Activated CD4-positive, alpha-beta T cell treated with anti-CD3 and anti-CD28 coated beads for 36 hours (primary cell): ENCODE measurements at places on chromosomes 12 and 14.

GRCh38 chr14:29161593-29161992 lies 395.0 kb downstream of the FOXG1 start:
- H3K27ac ChIP-seq: no peak overlapping the region
- no peak overlapping the region for H3K4me3 ChIP-seq
- no peak for DNase-seq
- no peaks in the 10 kb centered on the region for H3K4me1 ChIP-seq

DNA sequence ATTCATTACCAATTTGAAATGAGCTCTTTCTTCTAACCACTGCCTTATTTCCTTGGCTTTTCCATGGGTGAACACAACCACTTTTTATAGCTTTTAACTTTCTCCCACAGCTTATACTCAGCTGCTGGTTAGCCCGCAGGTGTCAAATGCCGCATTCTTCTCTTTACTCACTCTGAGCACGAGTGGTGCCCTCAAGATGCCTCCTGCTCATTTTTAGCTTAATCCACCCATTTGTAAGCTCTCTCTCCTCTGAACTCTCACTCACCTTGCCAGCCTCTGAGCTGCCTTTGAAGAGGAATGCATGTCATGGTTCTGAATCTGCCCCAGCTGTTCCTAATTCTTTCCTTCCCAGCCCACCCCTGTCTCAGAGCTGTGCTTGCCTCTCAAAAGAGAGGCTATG lies 449.4 kb upstream of the PRICKLE1 start:
- no peaks in the 10 kb centered on the region for H3K4me1 ChIP-seq
- DNase-seq: no peak
- H3K36me3 ChIP-seq: no peaks in the 10 kb centered on the region
- no peak overlapping the region for H3K27ac ChIP-seq
- H3K27me3 ChIP-seq: no peaks in the 10 kb centered on the region

DNA sequence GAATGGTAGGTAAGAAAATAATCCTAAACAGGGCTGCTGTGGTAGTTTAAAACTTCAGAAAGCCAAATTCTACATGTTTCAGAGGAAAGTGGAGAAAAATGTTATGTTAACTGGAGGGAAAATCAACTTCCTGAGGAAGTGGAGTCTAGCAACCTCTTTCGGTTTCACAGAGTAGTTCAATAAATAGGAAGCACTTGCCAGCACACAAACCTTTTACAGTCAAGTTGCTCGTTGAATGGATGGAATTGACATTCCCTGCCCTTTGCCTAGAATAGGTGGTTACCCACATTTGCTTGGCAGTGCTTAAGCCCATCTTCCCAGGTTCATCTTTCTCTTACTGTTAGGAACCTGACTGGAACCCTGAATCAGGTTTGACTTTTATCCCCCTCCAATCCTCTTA lies 15.9 kb downstream of the ANKRD13A start:
- peaks cover 43% of the 10 kb centered on the region for H3K4me1 ChIP-seq
- H3K27me3 ChIP-seq: no peaks in the 10 kb centered on the region
- H3K27ac ChIP-seq: peak overlapping the region; percentile 73
- no peak for DNase-seq
- H3K4me3 ChIP-seq: no peak overlapping the region

DNA sequence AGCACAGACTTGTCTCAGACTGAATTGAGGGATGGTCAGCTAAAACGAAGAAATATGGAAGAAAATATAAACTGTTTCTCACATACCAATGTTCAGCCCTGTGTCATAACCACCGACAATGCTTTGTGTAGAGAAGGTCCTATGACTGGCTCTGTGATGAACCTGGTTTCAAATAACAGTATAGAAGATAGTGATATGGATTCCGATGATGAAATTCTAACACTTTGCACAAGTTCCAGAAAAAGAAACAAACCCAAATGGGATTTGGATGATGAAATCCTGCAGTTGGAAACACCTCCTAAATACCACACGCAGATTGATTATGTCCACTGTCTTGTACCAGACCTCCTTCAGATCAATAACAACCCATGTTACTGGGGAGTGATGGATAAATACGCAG lies 7.9 kb upstream of the MAPK1IP1L start:
- no peak overlapping the region for H3K27ac ChIP-seq
- H3K4me1 ChIP-seq: peaks cover 12% of the 10 kb centered on the region
- no peak for DNase-seq
- H3K36me3 ChIP-seq: peaks cover 22% of the 10 kb centered on the region

- no peak overlapping the region for H3K4me3 ChIP-seq
- no peaks in the 10 kb centered on the region for H3K4me1 ChIP-seq
- no peak overlapping the region for H3K27ac ChIP-seq
- no peaks in the 10 kb centered on the region for H3K27me3 ChIP-seq
These were observed 1341.3 kb downstream of the LRFN5 start for GRCh38 chr14:42947991-42948390.

DNA sequence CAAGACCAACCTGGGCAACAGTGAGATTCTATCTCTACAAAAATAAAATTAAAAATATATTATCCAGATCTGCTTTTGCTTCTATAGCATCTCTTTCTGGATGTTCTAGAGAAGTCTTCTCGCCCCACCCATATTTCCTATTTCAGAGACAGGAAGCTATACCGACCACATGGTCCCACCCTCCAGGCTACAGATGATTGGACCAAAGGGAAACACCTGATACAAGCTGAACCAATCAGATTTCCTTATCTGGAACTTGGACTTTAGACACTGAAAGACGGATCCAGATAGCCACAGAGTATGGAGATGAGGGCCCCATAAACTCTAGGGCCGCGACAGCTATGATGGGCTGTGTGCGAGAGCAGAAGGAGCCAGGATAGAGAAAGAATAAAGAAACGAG lies 48.7 kb downstream of the CCDC60 start:
- no peaks in the 10 kb centered on the region for H3K36me3 ChIP-seq
- no peak overlapping the region for H3K4me3 ChIP-seq
- DNase-seq: no peak
- no peaks in the 10 kb centered on the region for H3K27me3 ChIP-seq
- H3K4me1 ChIP-seq: no peaks in the 10 kb centered on the region

- H3K27me3 ChIP-seq: no peaks in the 10 kb centered on the region
- peaks cover 15% of the 10 kb centered on the region for H3K36me3 ChIP-seq
- no peak overlapping the region for H3K27ac ChIP-seq
- DNase-seq: no peak
- H3K4me1 ChIP-seq: peaks cover 4% of the 10 kb centered on the region
These were observed 36.6 kb downstream of the SPATA7 start for GRCh38 chr14:88422047-88422446.

GRCh38 chr12:116403546-116403945 lies 126.1 kb upstream of the MED13L start:
- H3K4me1 ChIP-seq: no peaks in the 10 kb centered on the region
- no peaks in the 10 kb centered on the region for H3K36me3 ChIP-seq
- H3K27ac ChIP-seq: no peak overlapping the region
- DNase-seq: no peak
- H3K4me3 ChIP-seq: no peak overlapping the region

GRCh38 chr12:122793685-122794106 lies 19.3 kb downstream of the CCDC62 start:
- no peak overlapping the region for H3K27ac ChIP-seq
- no peaks in the 10 kb centered on the region for H3K27me3 ChIP-seq
- no peak for DNase-seq
- no peaks in the 10 kb centered on the region for H3K4me1 ChIP-seq
